ENCODE measurements at places on chromosomes 2 and 18. TPM values are rescaled to one million over a fixed set of nuclear protein-coding genes. Genes with fewer than 3 reads are reported as not detected.

DNA sequence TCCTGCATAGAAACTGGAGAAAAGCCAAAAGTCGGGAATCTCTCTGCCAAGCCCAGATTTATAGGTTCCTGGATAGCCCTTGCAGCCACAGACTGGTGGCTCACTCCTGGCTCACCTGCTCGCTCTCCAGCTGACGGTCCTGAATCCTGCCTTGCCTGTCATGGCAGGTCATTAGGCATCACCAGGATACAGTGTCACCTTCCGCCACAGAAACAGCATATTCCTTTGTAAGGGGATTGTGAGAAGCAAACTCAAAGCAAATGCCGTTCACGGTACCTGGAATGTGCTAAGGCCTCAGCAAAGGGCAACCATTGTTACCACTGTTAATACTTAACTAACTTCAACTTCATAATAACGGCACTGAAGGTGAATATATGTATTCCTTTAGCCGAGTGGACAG is 57.1 kb upstream of the GPR45 start:
- H3K27ac ChIP-seq, result no peak overlapping the region
- peaks cover 6% of the 10 kb centered on the region for H3K4me1 ChIP-seq
- no peaks in the 10 kb centered on the region for H3K36me3 ChIP-seq
- DNase-seq, result no peak
- H3K27me3 ChIP-seq, result no peaks in the 10 kb centered on the region

ACVR1C gene
- 6.6 TPM for total RNA-seq

ASAP2 gene
- total RNA-seq, result 36.3 TPM

- no peaks in the 10 kb centered on the region for H3K4me1 ChIP-seq
- DNase-seq, result no peak
- no peak overlapping the region for H3K27ac ChIP-seq
- H3K4me3 ChIP-seq, result no peak overlapping the region
- H3K36me3 ChIP-seq, result no peaks in the 10 kb centered on the region
Measured at GRCh38 chr2:211061612-211062296, 505.4 kb downstream of the CPS1 start.

- H3K4me1 ChIP-seq, result no peaks in the 10 kb centered on the region
- no peak overlapping the region for H3K4me3 ChIP-seq
- H3K36me3 ChIP-seq, result no peaks in the 10 kb centered on the region
- H3K27me3 ChIP-seq, result no peaks in the 10 kb centered on the region
- H3K27ac ChIP-seq, result no peak overlapping the region
- no peak for DNase-seq
Measured at GRCh38 chr2:212745359-212745758, 206.8 kb upstream of the ERBB4 start.

DNA sequence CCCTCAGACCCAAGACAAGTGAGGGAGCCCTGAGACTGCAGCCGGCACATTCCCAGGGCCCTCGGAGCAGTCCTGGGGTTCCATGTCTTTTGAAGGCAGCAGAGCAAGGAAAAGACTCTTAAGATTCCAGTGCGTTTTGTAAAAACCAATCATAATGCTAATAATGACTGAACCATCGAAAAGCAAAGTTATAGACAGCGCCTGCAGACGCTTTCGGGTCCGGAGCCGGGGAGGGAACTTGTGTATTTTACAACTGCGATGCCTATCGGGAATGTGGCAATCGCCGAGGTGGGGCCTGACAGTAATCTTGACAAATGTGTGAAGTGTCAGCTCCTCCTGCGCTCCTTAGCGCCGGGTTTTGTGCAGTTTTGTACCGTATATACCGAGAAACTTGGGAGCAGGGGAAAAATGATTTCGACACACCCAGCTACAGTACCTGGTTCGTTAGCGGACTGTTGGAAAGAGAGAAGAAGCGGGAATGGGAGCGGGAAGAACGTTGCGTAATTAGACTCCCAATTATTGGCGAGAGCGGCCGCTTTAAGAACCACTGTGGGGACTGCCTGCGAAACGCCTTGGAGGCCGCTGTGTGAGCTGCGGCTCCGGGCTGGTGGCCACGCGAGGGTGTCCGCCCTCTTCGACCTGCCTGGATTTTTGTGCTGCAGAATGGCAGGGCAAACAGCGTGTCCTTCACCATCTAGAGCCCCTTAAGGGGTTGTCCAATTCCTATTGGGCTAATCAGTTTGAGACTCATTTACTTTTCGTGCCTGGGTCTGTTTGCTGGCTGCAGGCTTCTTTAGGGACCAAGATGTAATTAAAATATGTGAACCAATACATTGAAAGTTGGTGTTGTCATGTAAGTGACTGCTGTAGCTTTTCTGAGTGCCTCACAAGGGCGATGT is 2.4 kb downstream of the EPAS1 start:
- no peak for DNase-seq
- H3K27me3 ChIP-seq, result no peaks in the 10 kb centered on the region
- peaks cover 39% of the 10 kb centered on the region for H3K4me1 ChIP-seq
- peak overlapping the region; percentile 97 for H3K27ac ChIP-seq
- no peaks in the 10 kb centered on the region for H3K36me3 ChIP-seq

DNA sequence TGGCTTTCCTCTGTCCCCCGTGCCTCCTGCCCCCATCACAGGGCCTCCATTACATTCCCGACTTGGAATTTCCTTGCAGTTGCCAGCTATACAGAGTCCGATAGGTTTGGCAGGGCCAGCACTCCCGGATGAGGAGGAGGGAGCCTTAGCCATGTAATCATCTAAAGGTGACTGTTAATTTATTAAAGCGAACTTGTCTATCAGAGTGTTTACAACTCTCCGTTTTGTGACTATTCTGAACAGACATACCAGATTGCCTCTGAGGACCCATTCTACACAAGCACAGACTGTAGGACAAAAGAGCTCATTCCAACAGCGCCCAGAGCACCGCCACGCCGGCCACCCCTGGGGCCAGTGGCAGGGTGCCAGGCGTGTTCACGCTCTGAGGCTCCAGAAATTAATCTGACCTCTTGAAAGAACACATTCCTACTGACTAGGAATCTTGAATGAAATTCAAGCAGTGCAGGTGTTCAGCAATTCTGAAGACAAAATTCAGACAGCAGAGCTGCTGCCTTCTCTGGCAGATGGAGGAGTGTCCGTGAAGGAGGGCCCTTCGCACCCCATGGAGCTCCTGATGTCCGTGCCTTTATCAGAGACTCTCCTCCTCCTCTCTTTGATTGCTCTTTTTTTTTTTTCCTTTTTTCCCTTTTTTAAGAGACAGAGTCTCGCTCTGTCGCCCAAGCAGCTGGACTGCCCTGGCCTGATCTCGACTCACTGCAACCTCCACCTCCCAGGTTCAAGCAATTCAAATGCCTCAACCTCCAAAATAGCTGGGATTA is 58.1 kb upstream of the RALBP1 start:
- DNase-seq, result no peak
- H3K4me3 ChIP-seq, result peak overlapping the region; percentile 22
- H3K27ac ChIP-seq, result peak overlapping the region; percentile 51
- no peaks in the 10 kb centered on the region for H3K27me3 ChIP-seq
- H3K36me3 ChIP-seq, result no peaks in the 10 kb centered on the region
- H3K4me1 ChIP-seq, result peaks cover 24% of the 10 kb centered on the region

- no peak overlapping the region for H3K4me3 ChIP-seq
- H3K27ac ChIP-seq, result no peak overlapping the region
- no peak for DNase-seq
- peaks cover 6% of the 10 kb centered on the region for H3K4me1 ChIP-seq
- no peaks in the 10 kb centered on the region for H3K27me3 ChIP-seq
Measured at GRCh38 chr2:138708682-138709241, 71.4 kb downstream of the NXPH2 start.

TOGARAM2 gene
- under 0.01 TPM for total RNA-seq

- no peaks in the 10 kb centered on the region for H3K27me3 ChIP-seq
- H3K4me3 ChIP-seq, result no peak overlapping the region
- no peak overlapping the region for H3K27ac ChIP-seq
- no peak for DNase-seq
- H3K4me1 ChIP-seq, result peaks cover 20% of the 10 kb centered on the region
Measured at GRCh38 chr2:197244349-197244748, 66.2 kb downstream of the ANKRD44 start.

SERPINB10 gene
- 0.98 TPM for total RNA-seq

KLF11 gene
- total RNA-seq, result 30.4 TPM

SIX3 gene
- not detected for total RNA-seq

DNA sequence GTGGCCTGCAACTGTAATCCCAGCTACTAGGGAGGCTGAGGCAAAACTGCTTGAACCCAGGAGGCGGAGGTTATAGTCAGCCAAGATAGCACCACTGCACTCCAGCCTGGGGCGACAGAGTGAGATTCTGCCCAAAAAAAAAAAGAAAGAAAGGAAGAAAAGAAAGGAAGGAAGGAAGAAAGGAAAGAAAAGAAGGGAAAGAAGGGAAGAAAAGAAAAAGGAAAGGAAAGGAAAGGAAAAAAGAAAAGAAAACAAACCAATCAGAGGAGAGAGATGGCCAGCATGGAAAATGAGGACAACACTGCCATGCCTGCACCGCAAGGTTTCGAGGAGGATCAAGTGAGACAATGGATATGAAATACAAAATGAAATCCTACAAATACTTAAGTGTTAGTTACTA is 34.7 kb downstream of the NOL10 start:
- no peak overlapping the region for H3K27ac ChIP-seq
- no peaks in the 10 kb centered on the region for H3K27me3 ChIP-seq
- no peaks in the 10 kb centered on the region for H3K36me3 ChIP-seq
- H3K4me1 ChIP-seq, result no peaks in the 10 kb centered on the region
- DNase-seq, result no peak
- no peak overlapping the region for H3K4me3 ChIP-seq

DNA sequence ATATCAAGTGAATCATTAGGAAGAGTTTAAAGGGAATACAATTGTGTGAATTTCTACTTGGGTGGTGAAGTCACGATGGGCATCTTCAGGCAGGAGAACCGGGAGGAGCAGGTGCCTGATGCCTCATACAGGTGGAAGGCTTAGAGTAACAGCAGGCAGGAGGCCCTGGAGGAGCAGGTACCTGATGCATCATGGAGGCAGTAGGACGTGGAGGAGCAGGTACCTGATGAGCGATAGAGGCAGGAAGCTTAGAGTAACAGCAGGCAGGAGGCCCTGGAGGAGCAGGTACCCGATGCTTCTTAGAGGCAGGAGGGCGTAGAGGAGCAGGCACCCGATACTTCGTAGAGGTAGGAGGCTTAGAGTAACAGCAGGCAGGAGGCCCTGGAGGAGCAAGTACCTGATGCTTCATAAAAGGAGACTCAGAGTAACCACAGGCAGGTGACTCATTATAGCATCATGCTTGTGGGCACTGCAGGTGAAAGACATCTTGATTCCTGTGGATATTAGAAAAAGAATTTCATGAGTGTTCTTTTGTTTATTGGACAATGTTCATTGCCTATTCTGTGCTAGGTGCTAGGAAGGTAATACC is 133.9 kb downstream of the ATP9B start:
- no peaks in the 10 kb centered on the region for H3K36me3 ChIP-seq
- no peaks in the 10 kb centered on the region for H3K27me3 ChIP-seq
- no peak overlapping the region for H3K4me3 ChIP-seq
- no peak overlapping the region for H3K27ac ChIP-seq

DNA sequence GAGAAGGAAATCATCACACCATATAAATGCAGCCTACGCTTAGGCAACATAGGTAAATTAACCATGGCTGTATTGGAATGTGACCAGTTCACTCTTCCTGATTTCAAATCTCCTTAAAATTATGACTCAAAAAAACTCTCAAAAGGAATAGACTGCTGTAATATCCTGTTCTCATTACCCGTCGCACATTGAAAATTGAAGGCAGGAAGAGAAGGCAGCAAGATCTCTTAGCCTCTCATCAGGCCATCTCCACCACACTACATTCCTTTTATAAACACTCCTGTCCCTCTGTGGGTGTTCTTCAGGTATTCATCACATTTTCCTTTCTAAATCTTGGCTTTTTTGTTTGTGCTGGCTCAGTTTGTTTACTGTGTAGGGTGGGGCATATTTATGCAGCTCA is 83.2 kb downstream of the PPP1R1C start:
- H3K36me3 ChIP-seq, result no peaks in the 10 kb centered on the region
- H3K4me1 ChIP-seq, result peaks cover 5% of the 10 kb centered on the region
- no peak for DNase-seq
- H3K27me3 ChIP-seq, result no peaks in the 10 kb centered on the region

GRCh38 chr2:7180638-7181370 is 263.6 kb downstream of the RNF144A start:
- no peaks in the 10 kb centered on the region for H3K27me3 ChIP-seq
- no peak overlapping the region for H3K4me3 ChIP-seq
- DNase-seq, result no peak
